NCI-H1092 (cell line): ENCODE measurements at places on chromosomes 5 and 9.

GRCh38 chr5:100693481-100693880 lies 158.3 kb downstream of the FAM174A start:
- no peak for DNase-seq

GRCh38 chr9:34710023-34710422 lies at the start of gene CCL21:
Gene CCL21, minus strand, starts transcription at chr9:34710136. Its CDS starts 70 bp downstream, at chr9:34710066.
- no peak for DNase-seq

DNA sequence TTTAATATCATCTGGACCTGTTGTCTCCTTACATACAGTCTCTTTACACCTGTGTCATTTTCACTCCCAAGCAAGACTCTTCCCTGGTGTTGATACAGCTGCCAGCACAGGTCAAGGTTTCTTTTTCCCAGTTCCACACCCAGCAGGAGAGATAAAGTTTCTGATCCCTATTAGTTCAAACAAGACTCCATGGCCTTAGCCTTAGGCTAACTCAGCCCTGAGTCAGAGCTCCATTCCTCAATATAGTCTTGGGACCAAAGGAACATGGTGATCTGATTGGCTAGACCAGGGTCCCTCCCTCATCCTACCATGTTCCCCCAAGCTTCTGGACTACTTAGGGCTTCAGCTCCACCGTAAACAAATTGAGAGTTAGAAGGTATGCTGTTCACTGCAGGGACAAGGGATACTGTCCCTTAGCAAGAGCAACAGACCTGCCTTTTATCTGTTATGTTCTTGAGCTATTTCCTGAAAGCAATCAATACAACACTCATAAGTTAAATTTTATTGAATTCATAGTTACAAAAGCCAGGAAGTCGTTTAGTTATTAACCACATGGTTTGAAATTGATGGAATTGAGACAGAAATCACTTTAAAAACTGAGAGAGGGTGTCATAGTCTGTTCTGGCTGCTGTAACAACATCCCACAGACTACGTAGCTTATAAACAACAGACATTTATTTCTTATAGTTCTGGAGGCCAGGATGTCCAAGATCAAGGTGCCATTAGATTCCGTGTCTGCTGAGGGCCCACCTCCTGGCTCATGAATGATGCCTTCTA lies 20.5 kb downstream of the SLC1A1 start:
- DNase-seq = no peak

DNA sequence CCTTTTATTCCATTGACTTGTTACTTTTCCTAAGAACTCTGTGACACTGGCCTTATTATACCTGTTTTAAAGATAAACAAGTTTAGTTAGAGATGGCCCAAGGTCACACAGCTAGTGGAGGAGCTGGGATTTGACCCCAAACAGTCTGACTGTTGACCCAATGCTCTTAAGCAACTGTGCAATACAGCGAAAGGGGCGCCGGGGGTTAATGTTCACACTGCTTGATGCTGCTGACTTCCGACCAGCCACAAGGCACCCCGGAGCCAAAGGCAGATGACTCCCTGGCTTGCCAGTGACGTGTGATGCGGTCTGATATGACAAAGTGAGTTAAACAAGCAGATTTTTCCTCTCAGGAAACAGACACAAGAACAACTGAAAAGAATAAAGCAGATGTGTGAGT lies 23.9 kb downstream of the PIK3R1 start:
- DNase-seq = no peak

- no peak for DNase-seq
These were observed 365.7 kb upstream of the PRR16 start for GRCh38 chr5:120098426-120098825.

DNA sequence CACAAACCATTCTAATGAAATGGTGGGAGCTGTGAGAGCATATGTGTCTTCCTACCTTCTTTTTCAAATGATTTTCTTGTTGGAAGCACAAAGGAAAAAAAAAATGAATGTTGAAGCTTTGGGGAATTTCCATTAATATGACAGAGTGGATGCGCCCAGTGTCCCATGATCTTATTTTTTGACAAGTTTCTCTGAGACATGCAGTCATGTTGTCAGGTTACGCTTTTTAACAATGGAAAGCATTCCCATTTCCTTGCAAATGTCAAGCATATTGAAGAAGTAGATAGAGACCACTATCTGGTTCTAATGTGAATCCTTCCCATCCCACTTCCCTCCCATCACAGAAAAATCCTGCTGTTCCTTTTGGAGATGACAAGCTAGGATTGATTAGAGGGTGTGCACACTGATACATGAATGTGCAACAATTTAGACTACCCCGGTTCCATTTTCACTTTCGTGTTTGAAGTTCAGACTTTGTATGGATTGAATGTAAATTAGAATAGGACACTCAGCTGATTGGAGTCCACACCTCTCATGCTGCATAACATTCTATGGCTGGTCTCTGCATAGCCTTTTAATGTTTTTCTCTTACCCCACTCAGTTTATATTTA lies 919.4 kb downstream of the TLE4 start:
- no peak for DNase-seq

- no peak for DNase-seq
These were observed 1227.7 kb upstream of the WWC1 start for GRCh38 chr5:167063788-167064187.

- DNase-seq = no peak
These were observed 51.5 kb upstream of the SH3PXD2B start for GRCh38 chr5:172505845-172506244.

DNA sequence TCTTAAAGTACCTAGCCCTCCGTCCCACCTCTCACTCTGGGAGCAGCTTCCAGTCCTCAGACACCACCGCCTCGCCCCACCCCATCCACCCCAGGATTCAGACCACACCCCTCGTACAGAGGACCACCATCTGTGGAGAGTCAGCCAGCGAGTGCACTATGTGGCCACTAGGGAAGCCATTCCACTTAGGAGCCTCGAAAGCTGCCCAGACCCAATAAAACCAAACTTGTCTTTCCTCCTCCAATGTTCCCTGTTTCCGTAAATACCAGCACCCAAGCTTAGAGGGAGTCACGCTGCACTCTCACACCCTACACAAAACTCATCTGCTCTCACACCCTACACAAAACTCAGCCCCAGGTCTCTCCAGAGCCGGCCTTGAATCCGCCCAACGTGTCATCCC lies 1.9 kb downstream of the GCNT4 start:
- no peak for DNase-seq

DNA sequence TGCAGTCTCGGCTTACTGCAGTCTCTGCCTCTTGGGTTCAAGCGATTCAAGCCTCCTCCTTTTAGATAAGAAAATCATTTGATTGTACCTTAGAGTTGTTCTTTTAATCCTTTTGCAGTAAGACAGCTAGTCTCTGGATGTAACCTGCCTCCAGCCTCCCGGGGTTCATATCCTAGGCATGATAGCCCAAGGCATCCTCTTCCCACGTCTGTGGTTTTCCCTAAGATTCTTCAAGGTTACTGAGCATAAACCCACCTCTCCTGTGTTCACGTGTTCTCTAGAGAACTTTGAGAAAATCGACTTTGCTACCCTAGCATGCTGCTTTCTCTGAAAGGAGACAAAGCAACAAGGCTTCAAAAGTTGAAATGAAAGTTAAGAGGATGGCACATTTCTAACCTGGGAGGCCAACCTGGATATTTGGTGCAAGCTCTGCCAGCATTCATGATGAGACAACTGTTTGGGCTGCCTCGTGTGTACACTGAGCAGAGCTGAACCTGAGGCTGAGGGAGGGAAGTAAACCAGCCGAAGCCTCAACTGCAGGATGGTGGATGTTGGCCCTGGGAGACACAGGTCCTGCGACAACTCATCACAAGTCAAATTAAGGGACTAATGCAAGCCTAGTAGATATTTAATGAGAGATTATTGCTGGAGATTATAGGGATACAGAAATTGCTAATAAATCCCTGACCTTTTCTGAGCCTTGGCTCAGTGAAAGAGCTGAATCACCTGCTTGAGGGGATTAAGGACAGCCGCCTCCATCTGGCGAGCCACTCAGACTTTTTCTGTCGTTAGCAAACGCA lies 261.8 kb downstream of the ARHGAP26 start:
- no peak for DNase-seq

- DNase-seq = no peak
These were observed 937 bp downstream of the SVEP1 start for GRCh38 chr9:110578575-110579033.

DNA sequence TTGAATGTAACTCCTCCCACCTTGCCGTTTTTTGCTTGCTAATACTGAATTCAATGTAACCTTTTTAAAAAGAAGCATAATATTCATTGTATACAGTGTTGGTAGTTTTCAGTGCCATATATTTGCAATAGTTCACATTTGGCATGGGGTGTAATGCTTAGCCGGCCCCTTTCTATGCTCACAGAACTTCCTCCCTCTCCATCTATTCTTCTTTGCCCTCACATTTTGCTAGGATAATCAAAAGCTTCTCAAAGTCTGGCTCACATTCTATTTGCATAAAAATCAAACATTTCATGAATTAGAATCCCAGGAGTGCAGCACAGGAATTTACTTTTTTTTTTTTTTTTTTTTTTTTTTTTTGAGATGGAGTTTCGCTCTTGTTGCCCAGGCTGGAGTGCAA lies 226.3 kb upstream of the MPDZ start:
- no peak for DNase-seq

- DNase-seq = no peak
These were observed 225.4 kb upstream of the RFX3 start for GRCh38 chr9:3751125-3751758.

DNA sequence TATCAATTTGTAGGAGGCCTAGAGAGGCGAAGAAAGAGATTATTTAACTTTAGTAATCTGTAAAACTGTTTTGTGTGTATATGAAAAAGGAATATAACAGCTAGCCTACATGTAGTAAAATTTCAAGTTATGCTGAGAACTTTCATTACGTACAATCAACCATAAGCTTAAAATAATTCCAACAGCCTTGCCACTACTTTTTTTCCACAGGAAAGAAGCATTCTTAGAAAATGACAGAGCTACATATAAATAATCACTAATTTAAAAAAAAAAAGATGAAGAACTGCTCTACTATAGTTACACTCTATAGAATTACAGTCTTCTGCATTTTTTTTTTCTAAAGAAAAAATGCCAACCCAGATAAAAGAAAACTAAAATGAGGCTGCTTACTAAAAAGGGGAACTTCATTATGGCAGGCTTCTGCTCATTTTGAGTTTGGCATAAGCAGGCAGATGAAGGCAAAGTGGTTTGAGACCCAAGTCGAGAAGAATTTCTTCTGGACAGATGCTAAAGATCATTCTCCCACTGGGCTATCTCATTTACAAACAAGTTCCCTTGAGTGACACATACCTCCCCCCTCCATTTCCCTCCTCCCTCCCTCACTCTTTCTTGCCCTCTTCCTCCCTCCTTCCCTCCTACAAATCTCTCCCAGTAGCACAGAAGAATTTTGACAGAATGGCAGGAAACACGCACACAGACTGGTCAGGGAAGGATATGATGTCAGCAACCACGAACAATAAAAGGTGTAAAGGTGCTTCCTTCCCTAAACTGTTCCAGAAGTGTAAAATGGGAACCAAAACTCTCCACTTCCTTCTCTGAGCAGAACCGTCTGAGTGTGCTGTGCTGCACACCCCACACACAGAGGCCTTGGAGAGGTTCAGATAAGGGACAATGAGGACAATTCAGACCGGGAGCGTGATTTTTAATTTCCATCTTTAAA lies 56.1 kb downstream of the MEF2C start:
- DNase-seq = no peak

DNA sequence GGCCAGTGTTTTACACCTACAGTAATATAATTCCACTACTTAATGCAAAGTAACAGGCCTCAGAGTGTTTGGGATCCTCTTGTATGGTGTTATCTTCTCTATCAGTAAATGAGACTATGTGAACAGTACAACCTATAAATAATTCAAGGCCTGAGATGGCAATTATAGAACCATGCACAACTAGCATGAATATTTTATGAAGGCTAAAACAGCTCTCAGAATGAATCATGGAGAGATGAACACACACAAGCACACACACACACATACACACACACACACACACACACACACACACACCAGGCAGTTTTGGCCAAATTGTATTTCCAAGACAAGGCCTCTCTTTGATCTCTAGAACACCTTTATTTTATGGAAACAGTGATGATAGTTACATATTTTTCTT lies 224.9 kb downstream of the EBF1 start:
- DNase-seq = peak; percentile 56

DNA sequence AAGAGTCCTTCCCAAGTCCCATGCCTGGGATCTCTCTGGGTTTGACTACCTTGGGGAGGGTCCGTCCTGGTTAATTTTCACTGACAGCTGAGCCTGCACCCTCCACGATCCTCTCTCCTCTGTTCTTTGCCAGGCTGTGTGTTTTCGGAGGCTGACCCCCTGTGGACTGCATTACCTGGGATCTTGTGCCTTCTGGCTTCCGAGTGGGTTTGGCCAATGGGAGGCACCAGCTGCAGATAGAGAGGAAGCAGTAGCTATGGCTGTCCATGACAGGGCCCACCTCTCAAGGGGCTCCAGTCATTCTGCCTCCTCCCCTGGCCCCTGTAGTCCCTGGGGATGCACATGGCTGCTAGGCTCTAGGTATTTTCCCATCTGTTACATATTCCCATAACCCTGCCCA lies 285.0 kb downstream of the DMRT2 start:
- DNase-seq = no peak

DNA sequence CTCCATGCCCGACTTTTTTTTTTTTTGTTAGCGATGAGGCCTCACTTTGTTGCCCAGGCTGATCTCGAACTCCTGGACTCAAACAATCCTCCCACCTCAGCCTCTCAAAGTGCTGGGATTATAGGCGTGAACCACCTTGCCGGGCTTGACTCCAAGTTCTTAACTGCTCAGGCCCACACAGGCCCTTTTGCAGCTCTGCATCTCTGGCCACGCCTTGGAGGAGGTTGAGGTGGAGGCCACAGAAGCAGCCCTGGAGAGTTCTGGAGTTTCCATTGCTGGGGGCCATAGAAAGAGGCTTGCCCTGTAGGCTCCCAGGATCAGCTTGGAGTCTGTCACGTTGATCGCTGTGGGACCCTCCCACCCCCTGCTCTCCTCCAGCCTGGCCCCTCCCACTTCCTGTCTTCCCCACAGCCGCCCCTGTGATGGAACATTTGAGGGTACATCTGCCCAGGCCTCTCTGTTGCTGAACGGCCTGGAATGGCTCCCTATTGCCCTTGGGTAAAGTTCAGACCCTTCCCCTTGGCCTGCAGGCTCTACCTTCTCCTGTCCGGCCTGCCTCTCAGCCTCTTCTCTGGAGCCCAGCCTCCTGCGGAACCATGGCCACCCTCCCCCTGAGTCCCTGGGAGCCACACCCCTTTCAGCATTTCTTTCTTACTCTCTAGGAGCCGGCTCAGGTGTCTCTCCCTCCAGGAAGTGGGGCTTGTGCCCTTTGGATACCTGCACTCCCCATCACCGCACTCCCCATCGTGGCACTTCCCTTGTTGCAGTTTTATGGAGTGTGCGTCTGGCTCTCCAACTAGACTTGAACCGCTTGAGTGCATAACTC lies 30.4 kb upstream of the IER5L start:
- no peak for DNase-seq

GRCh38 chr5:1161833-1162229 lies 39.6 kb upstream of the SLC6A19 start:
- peak; percentile 83 for DNase-seq
